ENCODE measurements at places on chromosomes 7 and 10. TPM values are rescaled to one million over a fixed set of nuclear protein-coding genes. Genes with fewer than 3 reads are reported as not detected.
A peak's percentile ranks its signal among the peaks of the same experiment; 100 is the strongest.

DNA sequence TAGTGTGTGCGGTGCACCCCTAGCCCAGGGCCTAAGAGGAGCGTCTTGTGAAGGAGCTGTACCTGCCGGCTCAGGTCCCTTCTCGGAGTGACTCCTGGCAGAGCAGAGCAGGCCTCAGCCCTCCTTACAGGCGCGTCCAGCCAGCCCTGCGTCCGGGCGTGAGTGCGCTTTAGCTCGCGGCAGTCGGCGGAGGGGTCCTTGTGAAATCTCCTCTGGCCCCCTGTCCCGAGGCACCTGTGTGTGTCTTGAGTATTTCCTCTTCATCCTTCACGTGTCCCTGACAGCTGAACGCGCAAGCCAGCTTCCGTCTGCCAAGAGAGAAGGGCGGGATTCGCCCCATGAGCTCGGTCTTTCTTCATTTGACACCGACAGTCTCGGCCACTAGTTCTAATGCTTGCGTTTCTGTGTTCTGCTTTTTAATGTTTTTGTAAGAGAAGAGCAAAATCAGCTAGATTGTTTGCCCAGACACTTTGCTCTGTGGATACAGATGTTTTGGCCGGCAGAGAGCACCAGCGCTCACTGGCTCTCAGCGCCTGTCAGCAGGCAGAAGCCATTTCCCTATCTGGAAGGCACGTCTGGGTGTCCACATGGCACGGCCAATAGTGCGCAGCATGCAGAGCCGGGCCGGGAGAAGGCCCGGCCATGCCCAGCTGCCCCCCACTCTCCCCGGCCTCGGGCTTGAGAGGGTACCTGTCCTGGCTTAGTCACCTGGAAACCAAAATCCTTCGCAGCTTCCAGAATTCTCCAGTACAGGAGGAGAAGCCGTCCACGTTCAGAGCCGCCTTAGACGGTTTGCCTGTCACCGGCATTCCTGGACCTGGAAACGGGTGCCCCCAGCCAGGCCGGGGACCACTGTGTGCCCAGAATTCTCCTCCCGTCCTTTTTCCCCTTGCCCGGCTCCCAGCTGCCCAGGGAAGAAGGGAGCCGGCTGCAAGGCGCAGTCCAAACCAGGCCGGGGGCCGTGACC lies 7.0 kb downstream of the GET4 start:
- H3K36me3 ChIP-seq: peaks cover 21% of the 10 kb centered on the region
- peaks cover 86% of the 10 kb centered on the region for H3K4me1 ChIP-seq
- no peak overlapping the region for H3K4me3 ChIP-seq
- H3K27ac ChIP-seq: peak overlapping the region; percentile 32
- no peaks in the 10 kb centered on the region for H3K27me3 ChIP-seq

- no peaks in the 10 kb centered on the region for H3K27me3 ChIP-seq
- H3K36me3 ChIP-seq: no peaks in the 10 kb centered on the region
- no peak overlapping the region for H3K4me3 ChIP-seq
These were observed 54.7 kb downstream of the ADAMTS14 start for GRCh38 chr10:70726909-70727495.

GRCh38 chr7:143408252-143408685 lies 387 bp downstream of the EPHA1 start:
- peak; percentile 51 for DNase-seq
- no peaks in the 10 kb centered on the region for H3K27me3 ChIP-seq
- H3K36me3 ChIP-seq: no peaks in the 10 kb centered on the region
- peaks cover 44% of the 10 kb centered on the region for H3K4me1 ChIP-seq
- H3K4me3 ChIP-seq: no peak overlapping the region

DNA sequence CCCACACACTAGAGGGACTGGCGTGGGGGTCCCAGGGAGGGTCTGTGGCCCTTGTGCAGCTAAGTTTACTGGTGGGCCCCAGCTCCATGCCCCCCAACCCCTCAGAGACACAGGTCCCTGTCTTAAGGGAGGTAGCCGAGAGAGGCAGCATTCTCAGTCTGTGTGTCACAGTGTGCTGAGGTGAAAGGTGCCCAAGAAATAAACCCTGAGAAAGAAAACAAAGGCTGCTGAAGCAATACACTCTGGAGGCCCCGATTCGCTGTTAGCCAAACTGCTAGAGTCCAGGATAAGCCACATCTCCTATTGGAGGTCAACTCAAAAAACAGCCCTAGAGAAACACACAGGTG lies 28.6 kb upstream of the NDST2 start:
- no peak overlapping the region for H3K4me3 ChIP-seq
- no peaks in the 10 kb centered on the region for H3K27me3 ChIP-seq
- H3K27ac ChIP-seq: no peak overlapping the region
- no peak for DNase-seq
- H3K4me1 ChIP-seq: no peaks in the 10 kb centered on the region

DNA sequence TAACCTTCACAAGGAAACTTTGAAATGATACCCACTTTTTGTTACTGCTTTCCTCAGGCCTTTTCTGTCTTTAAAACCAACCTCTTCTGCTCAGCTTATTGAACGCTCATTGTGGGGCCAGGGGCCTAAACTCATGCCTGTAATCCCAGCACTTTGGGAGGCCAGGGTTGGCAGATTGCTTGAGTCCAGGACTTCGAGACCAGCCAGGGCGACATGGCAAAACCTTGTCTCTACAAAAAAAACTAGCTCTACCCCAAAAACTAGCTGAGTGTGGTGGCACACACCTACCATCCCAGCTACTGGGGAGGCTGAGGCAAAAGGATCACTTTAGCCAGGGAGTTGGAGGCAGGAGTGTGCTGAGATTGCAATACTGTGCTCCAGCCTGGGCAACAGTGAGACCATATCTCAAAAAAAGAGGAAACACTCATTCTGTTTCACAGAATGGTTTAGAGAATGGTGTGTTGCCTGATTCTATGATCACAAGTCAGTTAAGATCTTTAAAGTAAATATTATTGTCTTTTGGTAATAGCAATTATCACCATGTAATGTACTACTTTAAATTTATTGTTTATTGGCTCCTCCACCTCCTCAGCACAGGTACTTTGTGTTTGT lies 51.1 kb downstream of the KCTD7 start:
- H3K27ac ChIP-seq: no peak overlapping the region
- H3K4me1 ChIP-seq: peaks cover 19% of the 10 kb centered on the region
- DNase-seq: no peak
- H3K4me3 ChIP-seq: no peak overlapping the region

DNA sequence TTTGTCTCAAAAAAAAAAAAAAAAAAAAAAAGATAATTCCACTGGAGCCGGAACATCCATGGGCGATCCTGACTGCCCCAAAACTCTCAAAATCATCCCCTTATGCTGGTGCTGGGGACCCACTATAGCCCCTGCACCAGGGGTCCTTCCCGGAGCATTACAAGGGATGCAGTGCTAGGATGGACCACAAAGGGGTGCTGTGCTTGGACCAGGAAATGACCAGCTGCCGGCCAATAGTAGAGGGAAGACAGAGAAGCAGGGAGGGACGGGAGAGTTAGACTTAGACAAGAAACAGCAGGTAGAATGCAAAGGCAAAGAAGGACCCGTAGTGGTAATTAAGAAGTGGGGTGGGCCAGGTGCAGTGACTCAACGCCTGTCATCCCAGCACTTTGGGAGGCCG lies 40.5 kb downstream of the RCC1L start:
- DNase-seq: no peak
- H3K27me3 ChIP-seq: no peaks in the 10 kb centered on the region
- no peak overlapping the region for H3K27ac ChIP-seq

The GGCT gene
- 15.1 TPM for total RNA-seq

The CHRM2 gene
- 55.3 TPM for total RNA-seq

Data from right atrium auricular region (tissue), 2 donors.